Osteocyte (in vitro differentiated cells): ENCODE measurements at places on chromosomes 3 and 15. TPM values are rescaled to one million over a fixed set of nuclear protein-coding genes. Genes with fewer than 3 reads are reported as not detected.

DNA sequence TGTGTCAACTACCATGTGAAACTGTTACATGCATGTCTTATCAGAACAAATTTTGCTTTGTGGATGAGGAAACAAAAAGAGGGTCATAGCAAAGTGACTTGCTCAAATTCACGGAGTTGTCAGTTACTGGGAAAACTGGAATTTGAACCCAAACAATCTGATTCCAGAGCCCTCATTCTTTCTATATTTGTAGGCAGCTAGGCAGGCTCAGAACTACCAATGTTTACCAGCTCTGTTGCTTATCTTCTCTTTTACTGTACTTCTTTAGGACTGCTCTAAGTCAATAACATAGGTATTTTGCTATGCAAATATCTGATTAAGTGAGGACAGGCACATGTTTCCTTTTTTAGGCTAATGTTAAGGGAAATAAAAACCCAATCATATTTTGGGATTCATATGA, 450.5 kb downstream of the ZPLD1 start:
- no peak for DNase-seq
- no peak overlapping the region for H3K4me3 ChIP-seq
- no peak overlapping the region for H3K27ac ChIP-seq
- H3K27me3 ChIP-seq = peaks cover 7% of the 10 kb centered on the region
- H3K36me3 ChIP-seq = no peaks in the 10 kb centered on the region

GRCh38 chr3:194871143-194871863, 185.6 kb downstream of the FAM43A start:
- peaks cover 30% of the 10 kb centered on the region for H3K4me1 ChIP-seq
- H3K27me3 ChIP-seq = no peaks in the 10 kb centered on the region
- peak overlapping the region; percentile 91 for H3K27ac ChIP-seq

DNA sequence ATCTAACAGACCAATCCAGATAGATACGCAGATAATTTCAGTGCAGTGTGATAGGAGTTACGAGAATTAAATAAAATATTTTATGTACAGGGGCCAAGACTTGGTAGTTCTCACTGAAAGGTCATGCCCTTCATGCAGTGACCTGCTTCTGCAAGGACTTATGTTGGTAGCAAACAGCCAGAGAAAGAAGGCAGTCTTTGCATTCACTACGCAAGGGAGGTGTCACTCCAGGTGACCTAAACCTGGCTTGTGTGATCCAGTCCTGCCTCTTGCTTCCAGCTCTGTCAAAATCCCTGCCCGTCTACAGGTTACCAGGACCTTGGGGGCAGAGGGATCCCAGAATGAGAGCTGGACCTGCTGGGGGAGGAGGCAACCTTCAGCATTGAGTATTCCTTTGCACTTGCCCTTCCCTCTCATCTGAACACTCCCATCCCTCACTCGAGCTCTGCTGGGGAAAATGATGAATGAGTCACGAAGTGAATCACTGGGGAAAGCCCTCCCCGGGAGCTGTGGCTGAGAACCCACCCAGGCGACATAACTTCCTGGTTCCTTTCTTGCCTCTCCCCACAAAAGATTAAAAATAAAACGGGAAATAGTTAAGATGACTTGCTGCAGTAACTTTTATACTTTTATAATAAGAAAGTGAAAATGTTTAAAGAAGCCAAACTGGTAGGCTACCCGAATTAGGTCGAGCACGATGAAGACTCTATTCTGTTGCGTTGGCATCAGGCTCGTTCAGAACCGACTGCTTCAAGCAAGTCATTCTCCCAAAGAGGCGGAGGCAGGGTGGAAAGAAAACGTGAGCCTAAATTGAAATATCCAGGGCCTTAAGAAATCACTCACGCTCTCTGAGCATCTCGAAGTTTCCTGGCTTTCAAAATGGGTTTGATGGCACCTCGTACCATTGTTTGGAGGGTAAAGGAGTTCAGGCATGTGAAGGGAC, 216.1 kb downstream of the SLCO3A1 start:
- no peaks in the 10 kb centered on the region for H3K36me3 ChIP-seq
- H3K4me1 ChIP-seq = peaks cover 8% of the 10 kb centered on the region
- H3K4me3 ChIP-seq = no peak overlapping the region
- H3K27ac ChIP-seq = peak overlapping the region; percentile 59
- no peak for DNase-seq

- H3K4me1 ChIP-seq = peaks cover 18% of the 10 kb centered on the region
- peaks cover 3% of the 10 kb centered on the region for H3K36me3 ChIP-seq
- H3K27me3 ChIP-seq = peaks cover 44% of the 10 kb centered on the region
- H3K27ac ChIP-seq = no peak overlapping the region
These were observed 620.7 kb upstream of the ZNF385D start for GRCh38 chr3:22371607-22372291.

DNA sequence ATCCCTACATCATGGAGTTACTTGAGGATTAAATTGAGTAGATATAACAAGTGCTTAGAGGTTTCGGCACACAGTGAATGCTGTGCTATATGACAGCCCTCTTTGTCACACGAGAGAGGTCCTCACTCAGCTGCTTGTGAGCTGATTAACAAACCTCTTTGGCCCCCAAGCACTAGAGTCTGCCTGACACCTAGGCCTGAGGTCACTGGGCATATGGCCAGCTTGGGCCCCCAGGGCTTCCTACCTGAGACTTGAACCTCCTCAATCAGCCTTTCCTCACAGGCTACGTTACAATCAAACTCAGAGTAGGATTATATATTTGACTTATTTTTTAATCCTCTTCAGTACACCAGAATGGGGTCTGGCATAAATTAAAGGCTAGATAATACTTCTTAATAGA, 88.8 kb downstream of the WDR72 start:
- no peak overlapping the region for H3K27ac ChIP-seq
- H3K27me3 ChIP-seq = peaks cover 16% of the 10 kb centered on the region
- H3K36me3 ChIP-seq = no peaks in the 10 kb centered on the region
- H3K4me3 ChIP-seq = no peak overlapping the region
- DNase-seq = no peak
- H3K4me1 ChIP-seq = no peaks in the 10 kb centered on the region

DNA sequence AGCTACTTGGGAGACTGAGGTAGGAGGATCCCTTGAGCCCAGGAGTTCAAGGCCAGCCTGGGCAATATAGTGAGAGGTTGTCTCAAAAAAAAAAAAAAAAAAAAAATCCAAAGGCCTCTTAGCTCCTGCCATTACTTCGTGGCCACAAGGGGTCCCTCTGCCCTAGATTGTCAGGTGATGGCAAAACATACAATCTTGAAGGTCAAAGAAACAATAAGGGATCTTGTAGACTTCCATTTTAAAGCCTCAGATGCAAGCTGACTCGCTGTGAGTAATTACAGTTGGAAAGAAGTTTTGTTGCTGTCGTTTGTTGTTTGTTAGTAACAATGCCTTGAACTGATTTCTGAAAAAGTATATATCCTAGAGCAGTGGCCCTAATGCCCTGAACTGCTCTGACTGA, 55.9 kb upstream of the PLCL2 start:
- no peaks in the 10 kb centered on the region for H3K4me1 ChIP-seq
- no peak overlapping the region for H3K4me3 ChIP-seq
- no peak overlapping the region for H3K27ac ChIP-seq
- H3K36me3 ChIP-seq = no peaks in the 10 kb centered on the region

GRCh38 chr3:123693584-123694190, 108.8 kb upstream of the HACD2 start:
- peak overlapping the region; percentile 26 for H3K4me3 ChIP-seq
- no peak for DNase-seq
- no peaks in the 10 kb centered on the region for H3K27me3 ChIP-seq
- peak overlapping the region; percentile 92 for H3K27ac ChIP-seq
- H3K36me3 ChIP-seq = peaks cover 3% of the 10 kb centered on the region

DNA sequence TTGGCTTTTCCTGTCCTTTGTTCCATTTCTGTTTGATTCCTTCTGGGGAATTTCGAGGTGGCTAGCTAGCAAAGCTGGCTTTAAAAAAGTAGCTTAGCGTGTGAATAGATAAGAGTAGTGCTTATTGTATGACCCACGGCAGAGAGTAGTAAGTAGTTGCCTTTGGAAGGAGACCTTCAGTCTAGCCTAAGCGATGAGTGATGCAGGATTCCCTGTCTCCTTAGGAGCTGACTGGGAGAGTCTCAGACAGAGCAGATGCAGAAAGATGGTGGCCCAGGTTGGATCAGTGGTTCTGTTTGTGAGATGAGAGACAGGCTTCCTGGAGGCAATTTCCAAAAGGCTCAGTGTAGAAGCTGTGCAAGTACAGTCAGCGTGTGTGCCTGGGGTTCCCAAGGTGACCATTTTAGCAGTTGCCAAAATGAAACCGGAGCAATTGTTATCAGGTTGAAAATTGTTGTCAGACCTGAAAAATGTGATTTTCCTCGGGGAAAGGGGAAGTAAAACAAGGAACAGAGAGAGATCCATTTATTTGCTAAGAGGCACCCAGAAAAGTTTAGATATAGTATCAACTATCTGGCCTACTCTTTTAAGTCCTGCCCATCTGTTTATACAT, 681 bp upstream of the IL5RA start:
- H3K4me1 ChIP-seq = no peaks in the 10 kb centered on the region
- H3K4me3 ChIP-seq = no peak overlapping the region
- DNase-seq = no peak
- H3K27ac ChIP-seq = no peak overlapping the region
- H3K36me3 ChIP-seq = no peaks in the 10 kb centered on the region
- H3K27me3 ChIP-seq = peaks cover 28% of the 10 kb centered on the region

POC1A gene
- 4.9 and 5.1 TPM in 2 replicates for total RNA-seq

DNA sequence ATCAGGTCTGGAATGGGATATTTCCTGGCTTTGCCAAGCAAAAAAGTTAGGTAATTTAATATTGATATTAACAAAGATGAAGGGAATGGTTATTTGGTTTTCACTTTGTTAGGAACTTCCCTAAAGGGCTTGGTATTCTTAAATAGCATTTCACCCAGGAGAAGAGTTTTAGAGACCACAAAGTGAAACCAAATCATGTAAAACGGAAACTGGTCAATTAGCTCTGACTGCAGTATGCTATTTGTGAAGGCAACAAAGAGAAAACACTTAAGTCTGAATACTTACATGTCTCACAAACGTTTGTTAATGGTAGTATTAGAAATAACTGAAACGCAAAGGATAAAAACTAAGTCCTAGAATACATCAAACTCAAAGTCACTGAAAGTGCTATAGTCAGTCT, 32.4 kb upstream of the SETMAR start:
- H3K27ac ChIP-seq = no peak overlapping the region
- no peak for DNase-seq
- no peaks in the 10 kb centered on the region for H3K4me1 ChIP-seq
- H3K4me3 ChIP-seq = no peak overlapping the region
- H3K27me3 ChIP-seq = peaks cover 14% of the 10 kb centered on the region

GNAT1 gene
- not detected in 2 replicates for total RNA-seq

DNA sequence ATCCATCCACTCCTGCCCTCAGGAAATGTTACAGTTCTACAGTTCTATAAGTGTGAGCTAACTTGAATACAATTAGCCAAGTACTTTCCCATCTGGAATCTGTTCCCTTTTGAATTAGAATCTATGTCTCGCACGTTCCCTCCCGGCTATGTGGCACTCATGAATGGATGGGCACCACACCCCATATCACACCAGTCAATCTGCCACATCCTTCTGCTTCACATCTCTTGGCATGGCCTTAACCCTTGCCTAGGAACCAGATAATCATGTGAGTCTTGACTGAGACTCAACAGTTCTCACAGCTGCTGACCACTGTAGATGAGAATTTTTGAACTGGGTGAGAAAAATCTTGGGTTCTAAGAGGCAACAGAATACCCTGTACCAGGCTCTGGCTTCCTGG, 180.2 kb downstream of the TNIK start:
- H3K4me3 ChIP-seq = no peak overlapping the region
- no peaks in the 10 kb centered on the region for H3K27me3 ChIP-seq
- peaks cover 41% of the 10 kb centered on the region for H3K4me1 ChIP-seq
- H3K36me3 ChIP-seq = peaks cover 3% of the 10 kb centered on the region

DNA sequence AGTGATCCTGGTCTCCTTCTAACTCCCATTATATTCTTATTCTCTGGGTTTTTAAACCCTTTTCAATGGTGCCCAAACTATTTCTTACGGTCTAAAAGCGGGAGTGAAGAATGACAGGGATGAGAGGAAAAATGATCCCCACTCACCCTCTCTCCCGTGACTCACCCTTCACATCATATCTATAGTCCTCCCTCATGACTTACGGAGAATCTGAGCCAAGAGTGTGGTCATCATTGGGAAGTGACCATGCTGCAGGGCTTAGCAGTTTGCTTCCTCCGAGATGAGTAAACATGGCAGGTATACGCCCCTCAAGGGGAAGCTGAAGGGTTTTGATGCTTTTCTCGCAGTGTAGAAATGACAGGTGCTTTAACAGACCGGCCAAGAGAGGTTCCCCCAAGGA, 274.0 kb downstream of the RYR3 start:
- no peak overlapping the region for H3K27ac ChIP-seq
- no peak for DNase-seq
- no peaks in the 10 kb centered on the region for H3K36me3 ChIP-seq

DNA sequence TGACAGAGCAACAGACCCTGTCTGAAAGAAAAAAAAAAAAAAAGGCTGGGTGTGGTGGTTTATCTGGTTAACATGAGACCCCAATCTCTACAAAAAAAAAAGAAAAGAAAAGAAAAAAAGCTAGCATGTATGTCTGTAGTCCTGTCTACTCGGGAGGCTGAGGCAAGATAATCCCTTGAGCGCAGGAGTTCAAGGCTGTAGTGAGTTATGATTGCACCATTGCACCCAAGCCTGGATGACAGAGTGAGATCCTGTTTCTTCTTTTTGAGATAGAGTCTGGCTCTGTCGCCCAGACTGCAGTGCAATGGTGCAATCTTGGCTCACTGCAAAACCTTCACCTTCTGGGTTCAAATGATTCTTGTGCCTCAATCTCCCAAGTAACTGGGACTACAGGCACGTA, 8.4 kb upstream of the DHX30 start:
- no peaks in the 10 kb centered on the region for H3K27me3 ChIP-seq
- no peak overlapping the region for H3K27ac ChIP-seq
- H3K4me3 ChIP-seq = no peak overlapping the region
- no peaks in the 10 kb centered on the region for H3K36me3 ChIP-seq
- DNase-seq = no peak
- peaks cover 1% of the 10 kb centered on the region for H3K4me1 ChIP-seq

GRCh38 chr3:168864107-168865021, 768.6 kb upstream of the GOLIM4 start:
- H3K27me3 ChIP-seq = no peaks in the 10 kb centered on the region
- H3K4me1 ChIP-seq = peaks cover 2% of the 10 kb centered on the region
- no peak overlapping the region for H3K4me3 ChIP-seq
- H3K27ac ChIP-seq = no peak overlapping the region

DNA sequence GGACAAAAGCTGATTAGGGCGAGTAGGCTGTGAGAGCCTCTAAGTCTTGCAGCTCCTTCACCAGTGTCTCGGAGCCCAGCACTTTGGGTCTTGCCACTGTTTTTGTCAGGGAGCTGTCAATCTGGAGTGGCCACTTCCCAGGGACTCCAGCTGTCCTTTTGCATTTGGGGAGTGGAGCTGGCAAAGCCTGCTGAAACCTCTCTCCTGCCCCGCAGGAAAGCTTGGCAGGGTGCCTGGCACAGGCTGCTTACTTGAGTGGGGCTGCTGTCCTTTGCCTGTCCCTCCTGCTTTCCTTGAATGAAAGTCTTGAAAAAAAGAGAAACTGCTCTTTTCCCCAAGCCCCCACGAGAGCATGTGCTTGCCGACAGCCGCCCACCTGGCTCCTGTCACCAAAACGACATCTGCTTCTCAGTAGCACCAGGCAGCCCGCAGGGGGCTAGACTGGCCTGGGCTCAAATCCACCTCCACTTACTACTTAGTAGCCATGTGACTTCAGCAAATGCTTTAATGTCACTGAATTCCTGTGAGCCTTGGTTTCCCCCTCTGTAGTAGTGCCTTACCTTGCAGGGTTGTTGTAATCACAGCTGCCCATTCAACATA, 13.7 kb downstream of the USP13 start:
- peak overlapping the region; percentile 39 for H3K27ac ChIP-seq
- no peaks in the 10 kb centered on the region for H3K36me3 ChIP-seq
- no peaks in the 10 kb centered on the region for H3K27me3 ChIP-seq

GRCh38 chr3:53457068-53457467, 37.3 kb upstream of the CACNA1D start:
- no peak overlapping the region for H3K4me3 ChIP-seq
- H3K27ac ChIP-seq = no peak overlapping the region
- H3K4me1 ChIP-seq = no peaks in the 10 kb centered on the region
- no peaks in the 10 kb centered on the region for H3K27me3 ChIP-seq
